ENCODE measurements at places on chromosomes 6 and 20.

DNA sequence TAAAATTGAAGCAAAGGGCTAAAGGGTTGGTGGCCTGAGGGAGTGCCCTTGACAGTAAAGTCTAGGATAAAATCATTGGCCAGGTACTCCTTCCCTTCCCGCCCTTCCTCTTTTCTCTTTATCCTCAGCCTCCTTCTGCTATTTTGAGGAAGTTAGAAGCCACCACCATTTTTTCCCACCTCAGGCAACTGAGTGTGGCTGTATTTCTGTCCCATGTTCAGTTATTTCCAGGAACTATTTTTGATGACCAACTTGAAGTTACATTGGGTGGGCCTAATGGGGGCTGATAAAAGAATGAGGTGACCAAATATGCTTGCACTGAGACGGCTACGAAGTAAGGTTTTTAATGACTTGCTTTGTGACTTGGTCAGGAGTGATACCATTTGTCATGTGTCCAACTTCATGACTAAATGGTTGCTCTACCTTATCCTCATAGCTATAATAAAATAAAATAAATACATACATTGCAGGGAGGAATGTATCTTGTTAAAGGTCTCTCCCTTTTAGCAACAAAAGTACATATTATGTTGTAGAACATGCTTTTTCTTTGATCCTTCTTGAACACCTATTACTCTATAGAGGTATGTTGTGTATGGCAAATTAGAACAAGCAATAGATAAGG lies 12.0 kb downstream of the PTPN1 start:
- DNase-seq, result no peak

DNA sequence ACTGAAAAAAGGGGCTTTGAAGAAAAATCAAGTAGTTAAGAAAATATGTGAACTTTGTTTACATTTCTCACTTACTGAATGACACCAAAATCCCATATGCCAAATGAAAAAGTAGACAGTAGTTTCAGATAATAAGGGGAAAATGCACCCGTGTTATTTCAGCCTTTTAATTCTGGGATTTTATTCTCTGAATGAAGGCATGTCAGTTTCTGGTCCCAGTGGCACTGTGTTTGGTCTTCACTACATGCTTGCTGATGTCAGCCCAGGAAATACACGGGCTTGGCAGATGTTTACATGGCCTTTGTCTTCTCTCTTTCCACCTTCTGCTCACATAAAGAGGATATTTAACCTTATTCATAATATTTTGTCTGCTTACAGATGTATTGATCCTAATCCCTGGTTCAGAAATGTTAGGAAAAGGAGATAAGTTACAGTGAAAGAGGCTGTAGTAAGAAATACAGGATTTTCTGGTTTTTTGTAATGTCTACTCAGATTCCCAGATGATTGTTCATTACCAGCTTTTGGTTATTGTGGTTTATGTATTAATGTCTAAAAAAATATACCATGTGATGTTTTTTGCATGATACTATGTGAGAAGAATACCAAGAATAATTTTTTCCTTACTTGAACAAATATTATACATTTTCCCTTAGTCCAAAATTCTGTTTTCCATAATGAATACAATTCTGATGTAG lies 27.7 kb downstream of the DSE start:
- no peak for DNase-seq

GRCh38 chr6:35601331-35602132 lies 87.2 kb downstream of the FKBP5 start:
- DNase-seq, result peak; percentile 37

DNA sequence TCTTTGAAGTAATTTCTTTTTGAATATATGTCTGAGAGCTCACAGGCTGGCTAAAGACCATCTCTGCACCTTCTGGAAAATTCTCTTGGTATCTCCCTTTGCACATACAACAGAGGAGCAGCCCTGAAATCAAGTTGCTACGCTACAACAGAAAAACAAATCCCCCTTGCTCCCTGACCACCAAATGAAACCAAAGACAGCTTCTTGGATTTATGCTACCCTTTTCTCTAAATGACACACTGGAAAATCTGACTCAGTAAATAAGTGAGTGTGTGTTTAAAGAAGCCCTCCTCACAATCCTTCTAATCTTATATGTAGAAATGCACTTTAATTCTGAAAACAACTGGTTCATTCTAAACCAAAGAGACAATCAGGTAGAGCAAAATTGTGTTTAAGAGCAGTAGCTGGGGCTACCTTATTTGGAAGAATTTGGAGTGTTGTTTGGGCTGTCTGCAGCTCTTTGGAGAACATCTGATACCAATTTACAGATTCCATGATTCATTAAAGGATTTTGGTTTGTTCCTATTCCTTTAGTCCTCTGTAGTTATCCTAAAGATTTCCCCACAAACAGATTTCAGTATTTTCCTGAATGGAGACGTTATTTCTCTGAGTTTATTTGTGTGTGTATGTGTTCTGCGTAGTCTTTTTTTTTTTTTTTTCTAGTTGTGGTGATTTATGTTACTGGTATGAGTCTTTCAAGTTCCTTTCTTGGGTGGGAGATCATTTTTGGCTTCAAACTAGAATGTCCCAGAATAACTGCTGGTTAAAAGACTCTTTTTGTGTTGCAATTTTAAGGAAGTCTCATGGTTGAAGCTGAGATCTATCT lies 36.4 kb upstream of the UTRN start:
- no peak for DNase-seq

DNA sequence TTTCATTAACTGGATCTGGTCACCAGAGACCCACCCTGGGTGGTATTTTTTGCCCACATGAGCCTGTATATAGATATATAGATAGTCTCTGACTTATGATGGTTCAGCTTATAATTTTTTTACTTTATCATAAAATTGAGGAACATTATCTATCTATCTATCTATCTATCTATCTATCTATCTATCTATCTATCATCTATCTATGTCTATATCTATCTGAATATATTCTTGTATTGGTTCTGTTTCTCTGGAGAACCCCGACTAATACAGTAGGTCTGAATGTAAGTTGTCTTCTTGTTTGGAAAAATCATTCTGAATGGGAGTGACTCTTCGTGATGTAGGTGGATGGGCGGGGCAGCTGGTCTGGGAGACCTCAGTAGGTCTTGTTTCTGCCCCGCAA lies 13.3 kb upstream of the CDKN1A start:
- no peak for DNase-seq

DNA sequence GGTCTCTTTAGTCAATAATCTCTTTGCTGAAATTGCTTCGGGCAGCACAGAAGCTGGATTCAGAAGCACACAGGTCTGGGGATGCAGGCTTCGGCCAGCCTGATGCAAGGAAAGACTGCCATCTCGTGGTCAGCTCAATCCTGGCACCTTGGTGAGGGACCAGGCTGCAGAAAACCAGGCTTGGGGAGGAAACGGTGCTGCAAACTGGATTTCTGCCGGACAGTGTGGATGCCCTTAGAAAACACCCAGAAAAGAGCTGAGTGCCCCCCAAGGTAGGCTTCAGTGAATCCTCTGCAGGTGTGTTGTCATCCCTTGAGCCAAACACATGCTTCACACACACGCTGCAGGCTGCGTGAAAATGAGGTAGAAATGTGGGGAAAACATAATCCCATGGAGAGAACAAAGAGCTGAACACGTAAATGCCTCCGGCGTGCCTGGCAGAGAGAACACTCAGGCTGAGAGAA lies 89.8 kb upstream of the PAX1 start:
- peak; percentile 74 for DNase-seq

DNA sequence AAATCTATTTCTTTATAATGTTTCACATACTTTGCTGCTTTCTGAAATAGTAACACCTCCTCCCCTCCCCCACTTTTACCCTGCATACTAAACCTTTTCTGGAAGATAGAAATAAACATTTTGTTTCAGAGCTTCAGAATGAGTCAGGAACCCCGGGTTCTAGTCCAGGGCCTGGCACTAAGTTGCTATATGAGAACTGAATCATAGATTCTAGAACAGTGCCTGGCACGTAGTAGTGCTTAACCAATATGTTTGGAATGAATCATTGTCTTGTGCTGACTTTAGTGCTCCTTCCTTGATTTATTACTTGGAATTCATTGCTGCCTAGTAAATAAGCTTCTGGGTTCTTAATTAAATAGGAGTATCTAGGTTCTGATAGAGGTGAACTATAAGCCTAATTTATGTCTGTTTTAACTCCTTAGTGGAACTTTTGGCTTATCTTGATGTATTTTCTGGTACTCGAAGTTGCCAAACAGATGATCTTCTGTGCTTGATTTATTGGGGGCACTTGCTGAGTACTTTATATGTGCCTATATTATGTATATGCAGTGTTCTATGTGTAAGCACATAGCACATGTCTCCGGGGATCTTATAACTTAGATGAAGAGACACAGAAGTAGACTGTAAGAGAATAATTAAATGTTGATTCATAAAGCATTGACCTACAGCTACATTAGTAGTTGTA lies 18.6 kb downstream of the TAB2 start:
- DNase-seq, result no peak

- DNase-seq, result peak; percentile 33
These were observed 395.7 kb downstream of the ZFAND3 start for GRCh38 chr6:38215225-38215624.

GRCh38 chr6:147486683-147487082 lies 21.8 kb upstream of the SAMD5 start:
- DNase-seq, result no peak

GRCh38 chr6:31826793-31827285 lies 699 bp upstream of the HSPA1B start:
- DNase-seq, result peak; percentile 73

GRCh38 chr6:73732845-73733675 lies 37.1 kb downstream of the CD109 start:
- DNase-seq, result peak; percentile 31

DNA sequence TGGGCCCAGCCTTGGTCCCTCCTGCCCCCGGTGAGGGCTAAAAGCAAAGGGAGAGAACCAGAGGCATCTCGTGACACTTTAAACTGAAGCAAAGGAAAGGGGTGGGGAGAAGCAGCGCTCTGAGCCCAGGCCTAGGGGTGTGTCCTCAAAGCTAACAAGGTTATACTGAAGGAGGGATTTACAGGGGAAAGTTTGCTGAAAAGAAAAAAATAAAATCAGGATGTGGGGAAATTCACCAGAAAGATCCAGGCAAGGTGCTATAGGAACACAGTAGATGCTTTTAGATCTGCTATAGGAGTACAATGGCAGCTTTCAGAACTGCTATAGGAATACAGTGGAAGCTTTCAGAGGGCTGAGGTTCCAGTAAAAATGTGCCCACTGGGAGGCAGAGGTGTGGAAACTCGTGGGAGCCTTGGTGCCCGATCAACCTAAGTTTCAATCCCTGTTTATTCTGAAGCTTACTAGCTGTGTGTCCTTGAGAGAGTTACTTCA lies at the start of gene COL9A1:
TSS of gene COL9A1 (minus strand) at position 51 of the 492 bp plus-strand sequence. CDS start 160 bp downstream, outside the sequence.
- no peak for DNase-seq

DNA sequence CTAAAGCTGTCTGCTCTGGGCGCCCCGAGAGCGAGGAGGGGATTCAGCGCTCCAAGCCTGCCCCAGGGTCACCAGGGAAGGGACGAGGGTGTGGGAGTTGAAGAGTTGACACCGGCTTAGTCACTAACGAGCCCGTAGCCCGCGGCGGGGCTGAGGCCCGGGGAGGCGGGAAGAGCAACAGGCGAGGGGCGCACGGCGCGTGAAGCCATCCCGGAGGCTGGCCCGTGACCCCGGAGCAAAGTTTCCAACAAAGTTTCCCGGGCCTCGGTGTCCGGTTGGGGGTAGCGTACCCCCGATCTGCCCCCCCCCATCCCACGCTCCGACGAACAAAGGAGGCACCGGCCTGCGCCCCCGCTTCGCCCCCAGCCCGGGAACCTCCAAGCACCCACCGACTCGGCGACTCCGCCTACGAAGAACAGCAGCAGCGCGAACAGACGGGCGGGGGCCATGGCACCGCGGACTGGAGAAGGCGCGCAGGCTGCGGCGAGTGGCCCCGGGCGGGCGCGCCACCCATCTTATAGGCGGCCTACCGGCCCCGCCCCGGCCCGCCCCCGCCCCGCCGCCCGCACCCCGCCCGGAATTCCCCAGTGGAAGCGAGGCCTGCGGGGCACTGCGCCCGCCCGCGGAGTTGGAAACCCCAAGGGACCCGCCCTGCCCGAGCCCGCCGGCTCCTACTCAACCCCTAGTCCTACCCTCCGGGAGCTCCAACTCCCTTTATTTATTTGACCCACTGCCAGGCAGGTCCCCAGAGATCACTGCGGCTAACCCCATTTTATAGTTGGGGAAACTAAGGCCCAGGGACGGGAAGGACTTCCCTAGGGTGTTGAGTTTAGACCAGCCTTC lies at the start of gene SDC4:
TSS of gene SDC4 (minus strand) at position 489 of the 843 bp plus-strand sequence. CDS start at position 449, 40 bp downstream.
- DNase-seq, result peak; percentile 19

DNA sequence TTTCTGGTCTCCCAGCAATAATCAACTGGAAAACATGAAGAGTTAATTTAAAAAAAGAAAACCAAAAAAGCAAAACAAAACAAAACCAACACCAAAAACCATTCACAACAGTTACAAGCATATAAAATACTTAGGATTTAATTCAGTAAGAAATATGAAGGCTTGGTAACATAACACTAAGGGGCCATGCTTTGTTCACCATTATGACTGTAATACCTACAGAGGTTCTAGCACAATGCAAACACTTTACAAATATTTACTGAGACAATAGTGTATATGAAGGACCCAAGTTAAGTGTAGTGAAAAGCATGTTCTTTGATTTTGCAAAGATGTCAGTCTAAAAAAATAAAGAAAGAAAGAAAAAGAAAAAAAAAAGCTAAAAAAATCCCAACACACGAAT lies 109.8 kb upstream of the EMILIN3 start:
- DNase-seq, result no peak

DNA sequence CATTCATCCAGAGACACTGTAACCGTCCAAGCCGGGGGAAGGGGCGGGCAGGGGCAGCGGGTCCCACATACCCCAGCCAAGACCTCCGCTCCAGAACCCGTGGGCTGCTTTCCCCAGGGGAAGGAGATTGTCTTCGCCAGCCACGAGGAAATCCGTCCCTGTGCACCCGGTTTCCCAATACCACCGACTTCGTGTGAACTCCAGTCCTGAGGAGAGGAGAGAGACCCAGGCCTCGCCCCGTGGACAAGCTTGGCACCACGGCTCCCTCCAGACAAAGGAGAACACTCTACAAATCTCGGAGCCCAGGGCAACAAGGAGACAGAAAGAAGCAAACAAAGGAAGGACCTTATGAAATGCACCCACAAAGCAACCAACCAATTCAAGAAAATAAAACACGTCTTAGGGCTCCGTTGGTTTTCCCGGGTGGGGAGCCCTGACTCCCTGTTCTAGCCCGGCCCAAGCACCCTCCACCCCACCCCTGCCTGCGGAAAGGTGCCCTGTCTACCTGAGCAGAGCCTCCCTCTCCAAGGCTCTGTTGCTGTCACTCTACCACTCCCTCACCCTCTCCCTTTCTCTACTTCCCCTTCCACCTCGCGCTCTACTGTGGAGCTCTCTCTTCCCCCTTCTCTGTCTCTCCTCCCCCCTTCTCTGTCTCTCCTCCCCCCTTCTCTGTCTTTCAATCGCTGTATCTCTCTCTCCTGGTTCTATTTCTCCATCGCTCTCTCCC lies 1382.8 kb upstream of the DEFB115 start:
- no peak for DNase-seq

Data from NCI-H1436 (cell line).